ENCODE measurements at places on chromosomes 4 and X.
A peak's percentile ranks its signal among the peaks of the same experiment; 100 is the strongest.

DNA sequence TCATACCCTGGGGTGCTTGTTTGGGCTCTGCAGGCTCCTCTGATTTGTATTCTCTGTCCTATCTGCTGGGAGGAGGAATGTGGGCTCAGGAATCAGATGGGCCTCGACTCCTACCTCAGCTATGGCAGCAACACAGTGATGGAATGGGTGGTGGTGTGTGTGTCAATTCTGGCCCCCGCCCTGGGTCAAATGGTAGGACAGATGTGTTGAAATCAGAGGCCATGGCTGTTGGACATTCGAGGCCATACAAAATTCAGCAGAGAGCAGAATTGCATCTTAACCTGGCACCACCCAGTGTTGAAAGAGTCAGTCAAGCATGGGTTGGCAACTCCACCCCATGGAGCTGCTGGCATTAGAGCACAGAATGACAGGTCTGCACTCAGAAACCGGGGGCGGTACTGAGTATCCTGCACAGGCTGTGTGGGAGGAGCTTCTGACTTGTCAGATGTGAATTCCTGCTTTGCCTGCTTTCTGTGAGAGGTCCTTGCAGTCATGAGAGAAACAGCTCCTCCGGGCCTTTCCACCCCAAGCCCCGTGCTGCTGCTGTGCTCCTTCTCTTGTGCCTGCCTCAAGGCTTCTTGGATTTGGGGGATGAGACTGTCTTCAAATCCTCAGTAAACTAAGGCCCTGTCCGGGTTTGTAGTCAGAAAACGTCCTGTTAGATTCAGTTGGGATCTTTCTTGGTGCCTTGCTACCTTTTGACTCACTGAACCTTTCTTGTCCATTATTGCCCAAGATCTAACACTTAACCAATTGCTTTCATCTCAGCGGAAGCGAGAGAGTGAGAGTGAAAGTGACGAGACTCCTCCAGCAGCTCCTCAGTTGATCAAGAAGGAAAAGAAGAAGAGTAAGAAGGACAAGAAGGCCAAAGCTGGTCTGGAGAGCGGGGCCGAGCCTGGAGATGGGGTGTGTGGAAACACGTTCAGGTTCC lies 13.0 kb downstream of the DKC1 start:
- DNase-seq = no peak

- no peak for DNase-seq
Measured at GRCh38 chr4:14864365-14865030, 137.8 kb upstream of the CPEB2 start.

GRCh38 chrX:107707866-107708265 lies 67.7 kb downstream of the TSC22D3 start:
- DNase-seq = no peak

DNA sequence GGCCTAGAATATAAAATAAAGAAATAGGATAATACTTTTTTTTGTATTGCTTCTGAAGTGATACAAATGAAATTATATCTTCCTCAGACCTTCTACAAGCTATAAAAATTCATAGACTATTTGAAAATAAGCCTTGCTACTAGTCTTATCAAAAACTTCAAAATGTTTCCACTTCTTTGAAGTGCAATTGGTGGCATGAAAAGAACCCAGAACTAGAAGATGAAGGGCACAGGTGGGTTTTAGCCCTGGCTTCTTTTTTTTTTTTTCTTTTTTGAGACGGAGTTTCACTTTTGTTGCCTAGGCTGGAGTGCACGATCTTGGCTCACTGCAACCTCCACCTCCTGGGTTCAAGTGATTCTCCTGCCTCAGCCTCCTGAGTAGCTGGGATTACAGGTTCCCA lies 44.2 kb downstream of the GSX2 start:
- no peak for DNase-seq

GRCh38 chrX:100368167-100368566 lies 41.9 kb downstream of the PCDH19 start:
- no peak for DNase-seq

GRCh38 chr4:96986816-96987215 lies 1146.9 kb downstream of the PDHA2 start:
- no peak for DNase-seq

DNA sequence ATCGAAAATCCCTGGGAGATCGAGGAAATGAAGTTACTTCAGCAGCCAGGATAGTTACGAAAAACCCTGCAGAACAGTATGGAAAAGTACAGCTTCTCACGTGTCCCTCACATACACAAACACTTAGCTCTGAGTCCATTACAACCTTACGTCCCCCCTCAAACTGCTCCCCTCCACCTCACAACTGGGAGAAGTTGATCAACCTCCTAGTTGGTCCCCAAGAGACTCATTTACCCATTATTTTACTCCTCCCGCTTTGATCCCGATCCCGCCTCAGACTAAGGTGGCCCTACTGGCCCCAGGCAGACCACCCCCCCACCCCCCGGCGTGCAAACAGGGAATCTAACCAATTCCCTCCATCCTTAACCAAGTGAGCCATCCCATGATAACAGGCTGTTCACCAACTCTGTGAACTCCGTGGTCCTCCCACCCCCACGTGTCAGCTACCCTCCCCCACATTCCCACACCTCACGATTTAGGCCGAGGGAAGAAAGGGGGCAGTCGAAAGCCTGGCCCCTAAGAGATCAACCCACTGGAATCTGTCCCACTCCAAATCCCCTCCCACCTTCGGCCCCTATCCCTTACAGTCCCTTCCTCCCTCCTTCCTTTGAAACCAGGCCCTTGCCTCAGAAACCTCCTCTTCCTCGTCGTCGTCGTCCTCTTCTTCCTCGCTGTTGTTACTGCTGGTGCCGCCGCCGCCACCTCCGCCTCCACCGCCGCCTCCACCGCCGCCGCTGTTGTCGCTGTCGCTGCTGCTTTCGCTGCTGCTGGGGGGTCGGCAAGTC lies 755 bp downstream of the ANKRD17 start:
- DNase-seq = no peak

DNA sequence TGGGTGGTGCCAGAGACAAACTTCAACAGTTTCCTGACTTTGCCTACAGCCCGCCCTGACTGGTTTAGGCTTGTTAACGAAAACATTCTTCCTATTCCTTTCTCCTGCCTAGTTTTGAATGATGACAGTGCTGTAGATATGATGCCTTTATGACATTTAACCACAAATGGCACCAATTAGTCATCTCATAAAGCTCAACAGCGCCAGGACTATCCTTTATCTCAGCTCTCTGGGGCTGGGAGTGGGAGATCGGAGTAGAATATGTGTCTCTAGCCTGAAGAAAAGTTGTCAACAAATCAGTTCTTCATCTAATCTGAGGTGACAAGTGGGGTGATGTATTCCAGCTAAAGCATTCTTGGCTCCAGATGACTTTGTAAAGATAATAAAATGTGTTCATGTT lies 64.6 kb upstream of the SH3RF1 start:
- DNase-seq = no peak

DNA sequence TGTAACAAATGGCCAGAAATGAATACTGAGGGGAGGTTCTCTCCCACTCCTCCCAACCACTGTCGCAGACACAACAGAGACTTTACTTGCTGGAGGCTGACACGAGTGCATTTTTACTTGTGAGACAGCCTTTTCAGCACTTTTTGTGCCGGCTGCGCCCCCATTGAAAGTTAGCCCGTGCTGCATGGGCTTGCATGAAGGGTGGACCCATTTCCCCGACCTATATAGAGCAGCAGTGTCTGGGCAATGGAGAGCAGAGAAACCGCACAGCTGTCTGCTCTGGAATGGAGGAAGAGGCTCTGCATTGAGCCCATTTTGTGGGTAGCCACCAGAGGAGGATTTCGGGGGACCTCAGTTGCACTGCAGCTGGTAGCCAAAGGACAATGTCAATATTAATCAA lies 208.8 kb downstream of the UGT8 start:
- no peak for DNase-seq

DNA sequence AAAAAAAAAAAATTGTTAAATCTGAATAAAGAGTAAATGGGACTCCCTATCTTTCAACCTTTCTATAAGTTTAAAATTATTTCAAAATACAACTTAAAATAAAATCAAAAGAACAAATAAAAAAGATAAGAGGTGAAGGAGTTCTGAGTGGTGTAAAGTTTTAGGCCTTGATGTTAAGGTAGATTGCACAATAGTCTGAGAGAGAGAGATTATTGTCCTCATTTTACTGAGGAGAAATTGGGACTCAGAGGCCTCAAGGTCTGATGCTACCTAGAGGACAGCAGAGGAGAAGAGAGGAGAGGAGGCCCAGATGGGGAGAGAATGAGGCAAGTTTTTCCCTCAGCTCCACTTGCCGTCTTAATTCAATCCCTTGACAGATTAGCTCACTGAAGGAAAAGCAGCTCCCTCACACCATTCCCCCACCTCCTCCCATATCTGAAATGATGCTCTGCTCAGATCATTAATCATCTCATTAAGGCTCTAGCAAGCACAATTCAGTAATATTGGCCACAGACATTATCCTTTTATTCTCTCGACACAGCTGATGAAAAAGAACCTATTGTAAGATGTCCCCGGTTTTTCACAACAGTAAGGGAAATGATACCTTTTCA lies 106.3 kb upstream of the PTPN13 start:
- DNase-seq = no peak

- DNase-seq = no peak
Measured at GRCh38 chr4:189973646-189974045, 33.0 kb downstream of the FRG1 start.

DNA sequence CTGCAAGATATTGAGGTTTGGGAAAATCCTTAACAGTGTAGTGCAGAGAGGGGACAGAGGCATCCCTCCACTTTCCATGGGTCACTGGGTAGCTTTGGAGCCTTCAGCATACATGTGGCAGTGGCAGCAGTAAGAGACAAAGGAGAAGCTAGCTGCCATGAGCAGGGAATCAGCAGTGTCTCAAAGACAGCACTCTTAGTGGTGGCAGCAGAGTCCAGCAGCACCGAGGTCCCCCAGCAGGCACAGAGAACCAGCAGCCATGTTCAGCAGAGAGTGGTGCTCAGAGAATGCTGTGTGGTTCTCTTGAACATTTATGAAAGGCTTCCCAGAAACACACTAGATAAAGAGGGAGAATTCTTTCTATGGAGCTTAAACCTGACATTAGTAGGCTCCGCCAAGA lies 308.5 kb downstream of the CENPC start:
- DNase-seq = no peak

- DNase-seq = no peak
Measured at GRCh38 chrX:13899607-13900006, 82.7 kb upstream of the GPM6B start.

DNA sequence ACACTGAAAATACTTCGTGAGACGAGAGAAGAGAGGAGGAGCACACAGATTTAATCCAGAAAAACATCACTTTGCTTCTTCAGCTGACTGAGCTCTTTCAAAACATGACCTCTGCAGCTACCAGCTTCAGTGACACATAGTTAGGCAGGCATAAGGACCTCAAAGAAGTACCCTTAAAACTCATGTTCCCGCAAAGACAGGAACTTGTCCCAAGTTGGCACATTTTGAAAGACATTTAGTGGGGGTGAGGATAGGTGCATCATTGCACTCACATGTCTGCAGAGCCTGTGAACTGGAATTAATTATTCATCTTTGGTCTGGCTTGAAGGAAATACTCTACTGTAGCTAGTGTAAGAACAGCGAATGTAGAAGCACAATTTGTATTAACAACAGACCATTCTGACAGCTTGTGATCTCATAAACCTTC lies 221.8 kb downstream of the MGST2 start:
- DNase-seq = no peak

- no peak for DNase-seq
Measured at GRCh38 chr4:3123181-3123671, 48.7 kb downstream of the HTT start.

GRCh38 chr4:22999419-22999818 lies 306.7 kb downstream of the GBA3 start:
- no peak for DNase-seq

DNA sequence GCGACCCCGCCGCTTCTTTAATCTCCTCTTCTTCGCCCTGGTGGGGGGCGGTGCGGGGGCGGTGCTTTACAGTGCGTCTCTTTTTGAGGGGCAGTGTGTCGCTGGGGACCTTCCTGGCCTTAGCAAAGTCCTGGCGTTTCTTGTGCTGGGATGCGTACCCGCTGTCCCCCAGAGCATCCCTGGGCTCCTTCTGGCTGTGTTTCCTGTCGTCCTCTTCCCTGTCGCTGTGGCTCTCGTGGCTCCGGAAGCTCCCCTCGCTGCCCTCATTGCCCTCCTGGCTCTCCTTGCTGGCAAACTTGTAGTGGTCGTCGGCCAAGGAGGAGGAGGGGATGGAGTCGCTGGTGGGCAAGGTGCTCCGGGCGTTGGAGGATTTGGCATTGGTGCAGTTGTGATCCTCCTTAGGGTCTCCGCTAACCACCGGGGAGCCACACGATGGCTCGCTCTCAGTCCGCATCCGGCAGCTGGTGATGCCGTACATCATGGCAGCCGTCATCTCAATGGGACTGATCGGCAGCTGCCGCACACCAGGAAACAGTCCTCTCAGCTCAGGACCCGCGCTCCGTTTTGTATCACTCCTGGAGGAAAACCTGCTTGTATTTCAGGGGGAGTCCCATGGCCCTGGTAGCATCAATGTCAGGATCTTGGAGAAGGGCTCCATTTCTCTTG lies 30.4 kb upstream of the TMSB15A start:
- no peak for DNase-seq

DNA sequence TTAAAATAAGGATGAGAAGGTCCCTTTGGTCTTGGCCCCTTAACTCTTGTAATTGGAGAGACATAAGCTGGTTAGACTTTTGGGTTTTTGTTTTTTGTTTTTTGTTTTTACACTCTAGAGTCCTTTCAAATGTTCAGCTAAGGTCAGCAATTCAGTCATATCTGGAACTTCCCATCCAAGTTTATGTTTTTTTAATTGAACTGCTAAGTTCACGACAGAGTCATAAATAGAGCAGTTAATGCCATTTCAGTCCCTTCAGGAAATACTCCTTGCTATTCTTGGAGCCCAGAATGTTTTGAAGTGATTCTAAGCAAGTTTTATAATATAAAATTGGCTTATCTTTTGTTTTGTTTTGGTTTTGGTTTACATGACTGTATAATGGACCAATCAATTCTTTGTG lies 329.4 kb upstream of the PABPC4L start:
- DNase-seq = no peak

- peak; percentile 19 for DNase-seq
Measured at GRCh38 chr4:26459054-26459755, 31.1 kb downstream of the CCKAR start.

DNA sequence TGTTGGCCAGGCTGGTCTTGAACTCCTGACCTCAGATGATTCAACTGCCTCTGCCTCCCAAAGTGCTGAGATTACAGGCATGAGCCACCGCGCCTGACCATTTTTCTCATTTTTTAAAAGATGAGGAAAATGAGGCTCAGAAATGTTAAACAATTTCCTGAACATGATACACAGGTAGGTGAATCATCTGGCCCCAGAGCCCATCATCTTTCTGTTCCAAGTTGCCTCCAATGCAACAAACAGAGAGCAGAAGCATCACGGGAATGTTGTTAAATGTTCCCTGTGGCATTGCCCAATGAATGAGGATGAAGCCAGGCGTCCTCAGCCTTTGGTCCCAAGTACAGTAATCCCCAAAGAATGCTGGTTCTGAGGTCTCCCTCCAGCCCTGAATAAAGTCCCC lies 31.3 kb upstream of the ANXA5 start:
- DNase-seq = no peak
